ENCODE measurements at places on chromosomes 5 and 9.

- no peak for DNase-seq
These were observed 105.0 kb downstream of the MAPKAP1 start for GRCh38 chr9:125601961-125602360.

DNA sequence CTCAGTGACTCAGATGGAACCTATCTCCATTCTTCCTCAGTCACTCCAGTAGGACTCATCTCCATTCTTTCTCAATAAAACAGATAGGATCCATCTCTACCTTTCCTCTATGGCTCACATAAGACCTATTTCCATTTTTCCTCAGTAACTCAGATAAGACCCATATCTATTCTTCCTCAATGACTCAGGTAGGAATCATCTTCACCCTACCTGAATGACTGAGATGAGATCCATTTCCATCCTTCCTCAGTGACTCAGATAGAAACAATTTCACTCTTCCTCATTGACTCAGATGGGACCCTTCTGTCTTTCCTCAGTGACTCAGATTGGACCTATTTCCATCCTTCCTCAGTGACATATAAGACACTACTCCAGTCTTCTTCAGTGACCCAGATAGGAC lies 165.1 kb downstream of the FBXO4 start:
- no peak for DNase-seq

DNA sequence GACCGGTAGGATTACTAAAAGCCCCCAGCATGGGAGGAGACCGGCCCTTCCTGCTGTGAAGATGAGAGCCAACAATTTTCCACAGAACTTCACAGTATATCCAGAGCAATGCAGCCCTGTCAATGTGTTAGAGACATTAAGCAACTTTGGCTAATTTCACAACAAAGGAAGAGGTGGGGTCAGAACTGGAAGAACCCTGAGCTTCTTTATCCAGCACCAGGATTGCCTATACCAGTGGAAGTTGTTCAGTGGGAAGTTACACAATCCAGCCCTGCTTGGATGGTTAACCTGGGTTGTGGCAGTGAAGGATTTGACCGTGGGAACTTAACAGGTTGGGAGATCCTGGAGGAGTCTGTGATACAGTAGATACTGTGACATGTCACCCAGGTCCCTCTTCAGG lies 197.0 kb downstream of the FBN2 start:
- no peak for DNase-seq

DNA sequence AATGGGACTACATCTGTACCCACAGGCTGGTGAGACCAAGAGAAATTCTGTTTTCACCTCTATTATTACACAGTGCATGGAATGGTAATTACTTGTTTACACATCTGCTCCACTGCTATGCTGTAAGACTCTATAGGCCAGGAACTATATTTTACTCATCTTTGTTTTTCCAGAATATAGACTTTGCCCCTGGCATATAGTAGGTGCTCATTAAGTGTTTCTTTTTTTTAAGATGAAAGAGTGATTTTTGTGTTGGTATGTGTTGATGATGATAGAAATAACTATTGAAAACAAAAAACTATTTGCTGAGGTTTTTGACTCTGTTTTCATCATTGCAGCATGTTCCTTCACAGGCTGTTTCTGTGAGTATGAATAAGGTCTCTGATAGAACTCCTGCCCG lies 294.7 kb downstream of the CSNK1G3 start:
- DNase-seq, result no peak

Measured in non-pigmented ciliary epithelial cell (primary cell).